Iris pigment epithelial cell (primary cell): ENCODE measurements at places on chromosomes 2 and 18.

DNA sequence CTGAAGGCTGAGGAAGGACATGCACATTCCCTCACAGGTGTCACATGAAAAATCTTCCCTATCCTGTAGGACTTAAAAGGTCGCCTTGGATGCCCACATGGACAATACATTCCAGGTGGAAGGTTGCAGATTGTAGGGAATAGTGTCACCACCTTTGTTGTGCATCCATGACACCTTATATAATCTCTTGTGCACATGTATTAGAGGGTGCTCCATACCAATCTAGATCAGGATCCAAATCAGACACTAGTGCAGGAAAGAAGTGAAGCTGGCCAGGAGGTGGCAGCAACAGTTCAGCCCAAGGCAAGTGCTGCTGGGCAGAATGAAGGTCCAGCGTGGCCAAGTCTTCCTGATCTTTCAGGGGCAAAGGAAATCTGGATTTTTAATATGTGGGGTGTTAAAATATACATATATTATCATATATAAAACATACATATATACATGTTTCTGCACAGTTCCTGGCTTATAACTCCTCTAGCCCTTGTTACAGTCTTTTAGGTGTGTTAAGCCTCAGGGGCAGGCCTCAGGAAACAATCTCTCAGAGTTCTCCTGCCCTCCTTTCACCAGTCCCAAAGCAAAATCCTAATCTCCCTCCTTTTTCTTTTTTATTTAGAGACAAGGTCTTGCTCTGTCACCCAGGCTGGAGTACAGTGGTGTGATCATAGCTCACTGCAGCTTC is 16.6 kb downstream of the NIF3L1 start:
- DNase-seq = peak; percentile 79

- DNase-seq = peak; percentile 0
Measured at GRCh38 chr2:156396126-156396525, 40.1 kb upstream of the GPD2 start.

- no peak for DNase-seq
Measured at GRCh38 chr2:70921031-70921430, 14.7 kb upstream of the ATP6V1B1 start.

DNA sequence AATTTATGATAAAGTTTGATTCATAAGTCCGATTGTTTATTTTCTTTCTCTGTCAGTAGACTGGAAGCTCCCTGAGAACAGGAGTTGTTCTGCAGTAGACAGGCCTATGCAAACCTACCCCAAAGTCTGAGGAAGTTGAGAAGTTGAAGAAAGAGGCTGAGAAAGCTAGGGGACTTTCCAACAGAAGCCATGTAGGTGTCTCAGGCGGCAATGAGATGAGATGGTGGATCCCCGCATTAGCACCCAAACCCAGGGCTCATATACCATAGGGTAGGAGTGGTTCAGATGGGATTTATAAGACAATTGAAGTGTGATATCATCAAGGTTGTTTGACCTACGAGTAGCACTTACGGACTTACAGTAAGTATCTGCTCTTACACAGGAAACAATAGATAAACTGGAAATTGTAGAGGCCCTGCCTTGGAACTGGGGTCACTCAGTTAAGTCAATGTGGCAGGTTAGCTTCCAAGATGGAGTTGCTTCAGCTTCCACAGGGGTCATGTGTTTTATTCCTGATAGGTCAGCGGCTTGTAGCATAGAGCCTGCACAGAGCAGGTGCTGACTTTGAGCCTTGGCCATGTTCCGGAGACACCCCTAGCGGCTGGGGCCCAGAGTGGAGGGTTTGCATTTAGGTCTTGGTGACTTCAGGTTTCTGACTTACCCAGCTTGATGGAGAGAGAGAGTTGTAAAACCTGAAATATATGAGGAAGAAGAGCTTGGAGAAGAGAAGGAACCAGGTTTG is 2.3 kb upstream of the PSD4 start:
- no peak for DNase-seq

GRCh38 chr2:101463421-101463820 is 11.5 kb downstream of the RFX8 start:
- no peak for DNase-seq

GRCh38 chr18:50192995-50193795 is 1.8 kb downstream of the MYO5B start:
- DNase-seq = no peak

DNA sequence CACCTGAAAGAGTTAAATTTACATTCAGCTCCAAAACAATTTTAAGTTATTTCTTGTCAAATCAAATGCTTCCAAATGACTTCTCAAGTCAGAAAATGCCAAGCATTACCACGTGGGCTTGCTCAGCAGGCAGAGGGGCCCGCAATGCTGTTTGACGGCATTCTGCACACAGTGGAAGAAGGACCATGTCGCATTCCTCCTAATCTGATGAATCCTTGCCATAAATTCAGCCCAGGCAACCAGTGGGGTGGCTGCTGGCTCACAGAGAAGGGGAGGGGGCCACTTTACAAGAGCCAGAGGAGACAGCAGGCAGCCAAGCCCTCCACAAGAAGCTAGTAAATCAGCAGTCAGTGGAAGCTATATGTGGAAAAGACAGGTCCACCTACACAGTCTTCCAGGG is 56.7 kb downstream of the OSR1 start:
- DNase-seq = no peak

- no peak for DNase-seq
Measured at GRCh38 chr2:24132543-24132942, 9.3 kb downstream of the FAM228B start.

- DNase-seq = peak; percentile 26
Measured at GRCh38 chr2:45276914-45277313, 267.7 kb upstream of the SIX2 start.

DNA sequence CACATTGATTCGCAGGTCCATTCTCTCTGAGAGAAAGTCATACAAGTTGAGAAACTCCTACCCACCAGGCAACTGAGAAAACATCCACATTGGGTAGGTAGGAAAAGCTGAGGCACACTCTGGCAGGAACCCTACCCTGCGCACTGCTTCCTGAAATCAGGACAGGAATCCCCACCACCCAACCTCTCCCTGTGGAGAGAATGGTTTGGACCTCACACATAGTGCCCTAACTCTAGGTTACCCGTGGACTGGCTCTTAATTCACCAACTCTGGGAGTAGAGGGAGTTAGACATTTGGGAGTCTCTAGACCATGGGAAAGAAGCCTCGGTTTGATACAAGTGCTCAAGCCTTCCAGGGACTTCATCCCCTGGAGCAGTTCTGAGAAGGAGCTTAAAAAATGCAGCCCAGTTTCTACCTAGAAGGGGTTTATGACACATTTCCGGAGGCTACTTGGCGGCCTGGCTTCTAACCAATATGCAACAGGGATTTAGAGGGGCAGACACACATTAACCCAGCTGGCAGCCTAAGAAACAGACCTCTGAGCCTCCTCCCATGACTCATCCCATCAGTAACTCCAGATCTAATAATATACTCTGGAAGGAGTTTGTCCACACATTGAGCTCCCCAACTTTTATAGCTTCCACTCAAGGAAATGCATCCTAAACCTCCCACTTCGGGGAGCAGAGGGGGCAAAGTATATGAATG is 136.7 kb downstream of the EML6 start:
- peak; percentile 90 for DNase-seq

DNA sequence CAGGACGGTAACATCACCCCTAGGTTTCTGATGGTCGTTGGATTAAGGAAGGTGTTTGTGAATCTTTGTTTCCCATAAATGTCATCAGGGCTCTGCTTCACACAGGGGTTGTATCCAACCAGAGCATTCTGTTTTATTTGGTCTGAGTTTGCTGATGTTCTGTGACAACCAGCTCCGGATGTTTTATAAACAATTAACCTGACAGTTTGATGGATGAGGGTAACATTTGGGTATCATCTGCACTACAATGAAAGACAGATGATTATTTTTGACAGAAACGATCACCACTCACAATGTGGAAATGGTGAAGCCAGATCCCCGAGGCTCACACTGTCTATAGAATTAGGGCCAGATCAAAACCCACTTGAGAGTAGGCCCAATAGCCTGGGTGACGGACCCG is 107.1 kb downstream of the CDC42EP3 start:
- no peak for DNase-seq

- no peak for DNase-seq
Measured at GRCh38 chr2:81436256-81436655, 1131.7 kb upstream of the LRRTM1 start.

GRCh38 chr18:23204589-23205235 is 69.4 kb downstream of the CABLES1 start:
- DNase-seq = no peak

GRCh38 chr2:5392658-5393057 is 299.5 kb upstream of the SOX11 start:
- DNase-seq = peak; percentile 15

DNA sequence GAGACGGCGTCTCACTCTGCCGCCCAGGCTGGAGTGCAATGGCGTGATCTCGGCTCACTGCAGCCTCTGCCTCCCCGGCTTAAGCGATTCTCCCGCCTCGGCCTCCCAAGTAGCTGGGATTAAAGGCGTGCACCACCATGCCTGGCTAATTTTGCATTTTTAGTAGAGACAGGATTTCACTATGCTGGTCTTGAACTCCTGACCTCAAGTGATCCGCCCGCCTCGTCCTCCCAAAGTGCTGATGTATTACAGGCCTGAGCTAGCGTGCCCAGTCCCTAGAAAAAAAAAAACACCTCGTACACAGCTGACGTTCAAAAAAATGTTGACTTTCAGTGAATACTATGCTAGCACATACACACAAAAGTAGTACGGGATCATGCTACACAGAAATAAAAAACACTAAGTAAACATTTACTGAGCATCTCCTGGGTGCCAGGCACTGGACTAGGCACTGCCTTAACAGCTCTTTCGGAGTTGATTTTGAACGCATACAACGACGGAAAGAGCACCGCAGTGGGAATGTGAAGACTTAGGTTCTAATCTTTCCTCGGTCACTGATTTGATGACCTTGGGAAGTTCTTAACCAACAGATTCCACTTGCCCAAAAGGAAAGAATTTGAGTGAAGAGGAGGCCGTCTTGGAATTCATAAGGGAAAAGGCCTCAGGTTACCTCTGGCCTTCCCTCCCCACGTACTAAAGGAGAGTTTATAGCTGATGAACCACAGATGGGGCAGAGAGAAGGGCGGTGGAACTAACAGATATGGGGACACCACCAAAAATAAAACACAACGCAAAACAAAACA is 1.1 kb downstream of the DNAJC27 start:
- peak; percentile 32 for DNase-seq

DNA sequence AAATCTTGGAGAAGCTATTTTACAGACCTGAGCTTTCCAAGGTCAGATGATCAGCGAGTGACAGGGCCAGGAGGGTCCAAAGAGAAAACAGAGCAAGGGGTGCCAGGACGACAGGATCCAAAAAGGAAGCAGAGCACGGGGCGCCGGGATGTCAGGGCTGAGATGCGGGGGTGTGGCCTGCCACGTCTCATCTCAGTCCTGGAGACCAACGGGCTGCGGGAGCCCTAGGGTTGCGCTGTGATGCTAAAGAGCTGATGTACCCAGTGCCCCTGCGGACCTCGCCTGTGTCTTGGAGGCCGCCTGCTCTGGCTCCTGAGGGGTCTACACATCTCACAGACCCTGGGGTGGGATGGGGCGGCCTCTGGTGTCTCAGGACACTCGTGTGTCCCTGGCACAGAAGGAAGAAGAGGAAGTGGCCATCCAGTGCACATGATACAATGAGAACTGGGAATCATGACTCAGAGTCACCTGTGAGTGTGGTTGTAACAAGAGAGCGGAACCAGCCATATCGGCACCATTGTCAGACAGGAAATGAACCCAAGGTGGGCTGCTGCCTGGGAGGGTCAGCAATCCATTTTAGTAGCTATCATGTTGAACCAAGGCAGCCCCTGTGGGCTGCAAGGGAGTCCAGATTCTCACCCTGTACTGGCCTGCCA is 97.8 kb downstream of the MYT1L start:
- DNase-seq = no peak

GRCh38 chr18:57627488-57627887 is 5.9 kb upstream of the NARS1 start:
- DNase-seq = peak; percentile 52

DNA sequence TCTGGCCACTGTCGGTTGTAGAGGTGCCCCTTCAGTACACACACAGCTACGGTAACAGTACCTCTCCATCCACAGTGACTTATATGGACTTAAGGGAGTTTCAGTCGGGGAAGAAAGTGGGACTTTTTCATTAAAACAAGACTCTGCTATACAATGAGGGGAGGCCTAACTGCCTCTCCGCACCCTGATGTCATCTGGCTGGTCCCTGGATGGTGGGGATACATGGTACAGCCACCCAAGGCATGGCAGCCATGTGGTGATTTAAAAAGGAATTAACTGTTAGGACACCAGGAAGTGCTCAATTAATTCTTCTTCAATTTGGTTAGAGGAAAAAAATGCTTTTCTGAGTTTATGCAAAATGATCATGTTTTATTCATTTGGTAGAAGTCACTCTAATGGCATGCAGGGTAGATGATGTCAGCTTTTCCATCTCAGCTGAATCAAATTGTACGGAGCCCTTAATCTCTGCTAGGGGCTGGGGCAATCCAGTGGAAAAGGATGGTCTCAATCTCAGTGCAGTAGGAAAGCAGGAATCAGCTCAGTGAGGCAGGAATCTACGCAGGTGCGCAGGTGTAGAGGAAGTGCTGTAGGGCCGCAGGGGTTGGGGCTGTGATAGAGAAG is 243.9 kb downstream of the PRKCE start:
- DNase-seq = peak; percentile 74

- no peak for DNase-seq
Measured at GRCh38 chr18:5817816-5818215, 77.5 kb downstream of the TMEM200C start.

GRCh38 chr2:114022360-114023085 is 132.6 kb downstream of the ACTR3 start:
- DNase-seq = peak; percentile 52

DNA sequence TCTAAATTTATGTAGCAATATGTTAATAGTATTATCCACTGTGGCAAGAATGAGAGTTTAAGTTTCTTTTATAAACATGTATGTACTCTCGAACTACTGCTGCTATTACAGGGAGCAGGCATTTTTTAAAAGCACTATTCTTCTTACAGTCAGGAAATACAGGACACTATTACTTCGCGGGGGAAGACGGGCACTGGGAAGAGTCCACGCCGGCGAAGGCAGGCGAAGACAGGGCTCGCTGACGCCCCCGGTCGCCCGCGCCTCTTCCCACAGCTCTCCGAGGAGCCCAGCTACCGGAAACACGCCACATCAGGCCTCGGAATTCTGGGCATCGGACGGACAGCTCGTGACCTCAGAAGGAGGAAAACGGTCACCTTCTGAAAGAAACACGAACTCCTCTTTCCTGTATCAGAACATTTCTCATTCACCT is 90.2 kb downstream of the FAM161A start:
- peak; percentile 84 for DNase-seq

GRCh38 chr18:28469946-28470345 is 293.0 kb upstream of the CDH2 start:
- peak; percentile 0 for DNase-seq
